ENCODE measurements at places on chromosomes 4 and X.

- DNase-seq, result no peak
Observed at GRCh38 chr4:34636623-34637022, 1607.7 kb downstream of the ARAP2 start.

DNA sequence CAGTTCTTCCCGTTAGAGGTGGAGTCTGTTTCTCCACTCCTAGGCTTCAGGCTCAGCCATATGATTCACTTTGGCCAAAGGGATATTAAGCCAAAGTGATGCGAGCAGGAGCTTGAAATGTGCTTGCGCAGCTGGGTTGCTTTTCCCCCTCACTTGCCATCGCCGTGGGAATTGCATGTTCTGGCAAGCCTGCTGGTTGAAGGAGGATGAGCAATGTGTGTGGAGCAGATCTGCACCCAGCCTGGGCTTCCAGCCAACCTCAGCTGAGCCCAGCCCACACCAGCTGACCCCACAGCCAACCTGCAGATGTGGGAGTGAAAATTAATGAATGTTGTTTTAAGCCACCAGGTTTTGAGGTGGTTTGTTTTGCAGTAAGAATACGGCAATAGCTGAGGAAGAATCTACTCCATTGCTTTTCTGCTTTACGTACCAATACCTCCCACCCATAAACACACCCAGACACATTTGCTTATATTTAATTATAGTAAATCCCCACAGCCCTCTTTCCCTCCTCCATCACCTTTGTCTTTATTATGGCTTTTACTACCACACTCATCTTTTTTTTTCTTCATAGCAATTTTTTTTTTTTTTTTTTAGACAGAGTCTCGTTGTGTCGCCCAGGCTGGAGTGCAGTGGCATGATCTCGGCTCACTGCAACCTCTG is 132.8 kb upstream of the FUNDC1 start:
- DNase-seq, result no peak

GRCh38 chr4:26237916-26238315 is 82.9 kb upstream of the RBPJ start:
- no peak for DNase-seq

DNA sequence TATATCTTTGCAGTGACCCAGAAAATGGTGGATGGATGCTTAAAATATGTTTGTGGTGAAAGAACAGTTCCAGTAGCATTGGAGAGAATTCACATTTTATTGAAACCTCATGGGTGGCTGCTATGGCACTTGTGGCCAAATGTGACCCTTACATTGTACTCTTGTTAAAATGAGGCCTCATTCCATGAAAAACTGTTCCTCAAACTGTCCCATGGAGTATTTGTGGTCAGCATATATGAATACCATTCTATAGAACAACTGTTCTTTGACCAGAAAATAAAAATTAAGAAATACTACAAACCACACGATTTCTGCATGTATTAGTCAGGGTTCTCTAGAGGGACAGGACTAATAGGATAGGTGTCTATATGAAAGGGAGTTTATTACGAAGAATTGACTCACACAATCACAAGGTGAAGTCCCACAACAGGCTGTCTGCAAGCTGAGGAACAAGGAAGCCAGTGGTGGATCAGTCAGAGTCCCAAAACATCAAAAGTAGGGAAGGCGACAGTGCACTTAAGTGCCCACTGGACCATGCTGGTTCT is 35.1 kb downstream of the GEMIN8 start:
- DNase-seq, result no peak

DNA sequence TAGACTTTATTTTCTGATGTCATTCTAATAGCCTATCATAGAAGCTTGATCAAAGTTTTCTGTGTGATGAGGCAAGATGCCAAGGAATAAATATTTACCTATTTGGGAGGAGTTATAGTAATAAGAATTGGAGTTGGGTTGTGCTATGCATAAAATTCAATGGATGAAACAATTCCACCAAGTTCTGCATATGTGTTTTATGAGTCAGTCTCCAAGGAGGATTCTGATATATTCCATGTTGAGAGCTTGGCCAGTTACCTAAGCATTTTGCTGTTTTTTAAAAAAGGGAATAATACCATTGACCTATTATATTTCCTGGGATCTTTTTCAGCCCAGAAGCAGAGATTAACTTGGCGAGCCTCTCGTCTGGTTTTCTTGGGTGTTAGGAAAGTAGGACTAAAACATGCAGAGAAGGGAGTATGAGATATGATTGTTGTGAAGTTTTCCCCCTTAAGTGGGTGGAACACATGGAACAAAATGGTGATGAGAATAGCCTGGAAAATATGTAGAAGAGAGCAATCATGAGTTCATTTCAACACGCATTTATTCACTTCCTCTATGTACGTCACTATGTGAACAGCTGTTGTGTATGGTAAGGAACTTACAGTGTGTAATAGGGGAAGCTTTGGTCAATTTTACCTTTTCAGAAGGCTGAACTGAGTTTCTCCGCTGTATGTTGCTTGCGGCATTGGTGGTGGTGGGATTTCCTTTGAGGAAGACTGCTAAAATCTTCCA is 39.2 kb downstream of the POLA1 start:
- DNase-seq, result no peak

GRCh38 chrX:132171478-132171877 is 43.7 kb upstream of the FRMD7 start:
- no peak for DNase-seq

- no peak for DNase-seq
Observed at GRCh38 chr4:82983444-82983843, 27.2 kb downstream of the LIN54 start.

DNA sequence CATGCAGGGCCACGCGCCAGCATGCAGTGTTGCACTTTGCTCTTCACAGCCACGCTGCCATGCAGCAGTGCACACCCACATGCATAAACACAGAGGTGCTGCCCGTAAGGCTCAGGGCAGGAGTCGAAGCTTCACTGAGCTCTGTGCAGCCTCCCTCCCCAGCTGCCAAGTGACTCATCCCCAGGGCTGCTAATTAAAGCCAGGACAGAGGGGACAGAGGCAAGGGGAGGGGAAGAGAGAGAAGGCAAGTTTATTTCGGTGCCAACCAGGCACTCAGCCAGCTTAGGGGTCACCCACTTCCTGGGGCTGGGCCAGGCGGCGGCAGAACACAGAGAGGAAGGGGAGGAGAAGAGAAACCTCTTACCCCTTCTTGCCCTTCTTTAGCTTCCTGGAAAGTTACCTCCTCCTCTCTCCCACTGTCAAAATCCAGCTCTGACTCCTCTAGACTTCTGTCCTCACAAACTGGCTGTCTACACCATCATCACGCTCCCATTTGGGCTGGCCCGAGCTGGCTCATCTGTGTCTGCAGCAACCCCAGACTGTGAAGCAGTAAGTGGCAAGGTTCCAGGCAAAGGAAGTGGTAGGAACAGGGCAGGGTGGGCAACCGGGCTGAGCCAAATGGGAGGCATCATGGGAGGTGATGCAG is 6.2 kb upstream of the IQSEC2 start:
- no peak for DNase-seq

DNA sequence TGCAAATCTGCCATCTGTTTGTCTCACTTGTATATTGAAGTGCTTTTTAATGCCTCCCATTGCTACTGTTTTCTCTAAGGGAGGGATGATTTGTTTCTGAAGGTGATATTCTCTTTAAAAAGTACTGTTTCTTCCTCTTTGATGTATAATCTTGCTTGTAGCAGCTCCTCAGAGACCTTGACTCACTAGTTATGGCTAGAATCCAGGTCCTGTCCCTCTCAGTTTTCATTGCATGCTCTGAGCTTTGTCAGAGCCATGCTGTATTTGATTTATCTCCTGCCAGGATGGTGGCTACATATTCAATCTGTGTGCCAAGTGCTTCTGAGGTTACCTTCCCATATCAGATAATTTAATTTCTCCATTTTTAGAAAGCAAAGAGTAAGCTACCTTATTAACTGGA is 56.0 kb downstream of the GLUD2 start:
- no peak for DNase-seq

DNA sequence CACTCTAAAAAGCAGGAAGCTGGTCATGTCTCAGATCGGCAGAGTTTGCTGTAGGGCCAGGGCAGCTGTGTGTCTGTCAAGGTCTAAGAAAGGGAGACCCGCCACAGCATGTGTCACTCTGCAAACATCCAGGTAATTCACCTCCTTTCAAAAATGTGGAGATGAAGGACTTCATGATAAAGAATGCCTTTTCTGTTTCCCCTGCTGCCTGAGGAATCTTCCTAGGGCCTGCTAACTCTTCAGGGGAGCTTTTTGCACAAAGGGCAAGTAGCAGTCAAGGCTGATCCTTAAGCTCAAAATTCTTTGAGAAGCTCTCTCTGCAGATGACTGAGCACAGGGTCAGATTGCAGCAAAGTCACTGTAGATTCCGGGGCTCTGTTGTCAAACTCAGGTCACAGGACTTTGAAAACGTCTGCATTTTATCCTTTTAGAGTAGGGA is 21.1 kb downstream of the RASL11B start:
- DNase-seq, result no peak

Measured in stimulated activated CD8-positive, alpha-beta memory T cell treated with anti-CD3 and anti-CD28 coated beads, Interleukin-4, amount 100 ng/mL, for 1 hour (primary cell).